ENCODE measurements at places on chromosomes 2 and 18. TPM values are rescaled to one million over a fixed set of nuclear protein-coding genes. Genes with fewer than 3 reads are reported as not detected.

Gene CELF4
- total RNA-seq, result 0.85 TPM

Gene FNDC4
- 1.4 TPM for total RNA-seq

Gene STPG4
- total RNA-seq, result 0.47 TPM

Gene SP5
- 1.7 TPM for total RNA-seq

Gene RBM44
- 0.34 TPM for total RNA-seq

Gene ANTXR1
- total RNA-seq, result 17.3 TPM

Gene GPR45
- not detected for total RNA-seq

Gene COL4A4
- total RNA-seq, result 1.5 TPM

Gene EVX2
- total RNA-seq, result not detected

All from left colon (tissue), 2 donors.